ENCODE measurements at places on chromosomes 16 and 17.
A peak's percentile ranks its signal among the peaks of the same experiment; 100 is the strongest.

DNA sequence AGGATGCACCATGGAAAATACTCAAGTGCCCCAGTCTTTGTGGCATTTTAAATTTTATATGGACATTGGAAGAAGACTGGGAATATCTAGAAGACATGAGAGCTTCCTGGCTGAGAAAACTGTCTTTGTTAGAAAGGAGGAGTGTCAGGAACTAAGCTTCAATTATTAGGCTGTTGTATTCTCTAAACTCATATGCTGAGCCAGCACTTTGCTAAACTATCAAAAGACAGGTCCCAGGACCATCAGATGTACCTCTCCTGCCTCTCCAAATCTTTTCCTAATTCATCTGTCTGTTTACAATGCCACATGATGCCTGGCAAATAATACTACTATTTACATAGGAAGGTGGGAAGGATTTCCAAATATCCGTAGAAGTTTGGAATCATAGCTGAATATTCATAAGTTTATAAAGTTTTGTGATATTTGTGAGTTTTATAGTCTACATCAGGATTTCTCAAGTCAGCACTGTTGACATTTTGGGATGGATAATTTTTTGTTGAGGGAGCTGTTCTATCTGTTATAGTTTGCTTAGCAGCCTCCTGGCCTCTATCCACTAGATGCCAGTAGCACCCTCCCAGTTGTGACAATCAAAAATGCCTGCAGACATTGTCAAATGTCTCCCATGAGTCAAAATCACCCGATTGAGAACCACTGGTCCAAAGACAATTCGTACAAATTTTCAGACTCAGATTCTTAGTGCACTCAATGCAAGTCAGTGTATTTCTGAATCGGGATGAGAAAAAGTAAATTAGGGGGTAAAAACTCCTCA is 61.2 kb upstream of the NETO2 start:
- no peak for DNase-seq

- DNase-seq, result no peak
Measured at GRCh38 chr16:76818606-76819181, 372.3 kb upstream of the MON1B start.

- no peak for DNase-seq
Measured at GRCh38 chr17:32341141-32341856, 674 bp downstream of the C17orf75 start.

DNA sequence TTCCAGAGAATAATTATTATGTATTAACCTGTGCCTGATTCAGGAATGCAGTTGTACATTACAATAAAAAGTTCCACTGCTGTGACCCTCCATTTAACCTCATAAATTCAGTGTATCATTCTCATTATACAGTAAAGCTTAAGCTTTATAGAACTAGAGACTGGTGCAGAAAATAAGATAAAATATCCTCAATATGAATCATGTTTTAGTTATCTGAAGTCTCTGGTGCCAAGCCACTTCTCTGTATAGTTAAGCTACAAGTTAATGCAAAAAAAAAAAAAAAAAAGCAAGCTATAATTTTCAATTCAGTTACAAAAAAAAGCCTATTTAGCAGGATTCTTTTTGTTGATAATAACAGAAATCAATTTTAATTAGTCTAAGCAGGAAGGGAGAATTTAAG is 22.4 kb upstream of the SMIM36 start:
- DNase-seq, result no peak

DNA sequence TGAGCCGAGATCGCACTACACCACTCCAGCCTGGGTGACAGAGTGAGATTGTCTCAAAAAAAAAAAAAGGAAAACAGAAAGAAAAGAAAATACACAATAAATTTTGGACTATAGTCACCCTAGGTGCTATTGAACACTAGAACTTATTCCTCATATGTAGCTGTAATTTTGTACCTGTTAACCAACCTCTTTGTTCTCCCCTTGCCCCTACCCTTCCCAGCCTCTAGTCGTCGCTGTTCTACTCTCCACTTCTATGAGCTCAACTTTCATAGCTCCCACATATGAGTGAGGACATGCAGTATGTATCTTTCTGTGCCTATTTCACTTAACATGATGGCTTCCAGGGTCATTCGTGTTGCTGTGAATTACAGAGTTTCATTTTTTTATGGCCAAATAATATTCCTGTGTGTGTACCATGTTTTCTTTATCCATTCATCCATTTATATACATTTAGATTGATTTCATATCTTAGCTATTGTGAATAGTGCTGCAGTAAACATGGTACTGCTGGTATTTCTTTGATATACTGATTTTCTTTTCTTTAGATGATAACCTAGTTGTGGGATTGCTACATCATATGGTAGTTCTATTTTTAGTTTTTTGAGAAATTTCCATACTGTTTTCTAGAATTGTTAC is 28.3 kb downstream of the VPS35L start:
- DNase-seq, result peak; percentile 24

DNA sequence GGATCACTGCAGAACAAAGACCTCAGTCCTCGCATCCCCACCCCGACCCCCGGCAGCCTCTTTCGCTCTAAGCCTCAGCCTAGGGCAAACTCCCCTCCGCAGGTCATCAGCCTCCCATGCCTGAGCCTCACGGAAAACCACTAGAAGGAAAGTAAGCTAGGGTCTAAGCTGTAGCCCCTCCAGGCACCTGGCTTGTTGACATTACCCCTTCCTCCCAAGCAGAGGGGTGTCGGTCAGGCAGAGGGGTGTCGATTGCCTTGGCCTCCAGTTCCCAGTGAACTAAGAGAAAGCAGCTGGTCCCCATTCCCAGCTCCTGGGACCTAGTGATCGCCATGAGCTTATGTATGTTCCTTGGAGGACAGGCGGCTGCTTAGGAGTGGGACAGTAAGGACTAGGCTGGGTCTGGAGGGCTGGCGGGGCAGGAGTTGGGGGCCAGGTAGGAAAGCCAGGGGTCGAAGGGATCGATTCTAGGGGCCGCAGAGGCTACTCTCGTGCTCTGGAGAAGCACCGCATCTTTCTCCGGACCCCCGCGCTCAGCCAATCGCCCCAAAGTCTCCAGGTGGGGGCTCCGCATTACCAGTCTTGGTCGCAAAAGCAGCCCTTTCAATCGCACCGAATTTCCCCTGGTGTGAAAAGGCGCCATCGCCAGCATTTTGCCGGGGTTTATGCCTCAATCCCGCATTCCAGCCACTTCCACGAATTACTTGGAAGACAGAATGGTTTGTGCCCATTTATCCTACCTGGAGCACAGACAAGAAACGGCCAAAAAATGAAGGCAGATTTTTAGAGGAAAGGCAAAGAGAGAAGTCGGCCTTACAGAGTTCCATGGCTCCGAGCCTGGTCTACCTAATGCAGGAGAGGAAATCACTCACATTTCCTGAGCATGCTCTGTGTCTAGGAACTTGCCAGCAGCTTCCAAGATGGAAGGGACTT is 21.3 kb upstream of the HOXB13 start:
- DNase-seq, result no peak

All from neural crest cell (in vitro differentiated cells).